Smooth muscle cell of the brain vasculature (primary cell): ENCODE measurements at places on chromosomes 7 and 10.
A peak's percentile ranks its signal among the peaks of the same experiment; 100 is the strongest.

- DNase-seq: no peak
These were observed 959.4 kb downstream of the PCDH15 start for GRCh38 chr10:53841483-53842145.

- no peak for DNase-seq
These were observed 31.8 kb downstream of the CCM2 start for GRCh38 chr7:45031829-45032228.

DNA sequence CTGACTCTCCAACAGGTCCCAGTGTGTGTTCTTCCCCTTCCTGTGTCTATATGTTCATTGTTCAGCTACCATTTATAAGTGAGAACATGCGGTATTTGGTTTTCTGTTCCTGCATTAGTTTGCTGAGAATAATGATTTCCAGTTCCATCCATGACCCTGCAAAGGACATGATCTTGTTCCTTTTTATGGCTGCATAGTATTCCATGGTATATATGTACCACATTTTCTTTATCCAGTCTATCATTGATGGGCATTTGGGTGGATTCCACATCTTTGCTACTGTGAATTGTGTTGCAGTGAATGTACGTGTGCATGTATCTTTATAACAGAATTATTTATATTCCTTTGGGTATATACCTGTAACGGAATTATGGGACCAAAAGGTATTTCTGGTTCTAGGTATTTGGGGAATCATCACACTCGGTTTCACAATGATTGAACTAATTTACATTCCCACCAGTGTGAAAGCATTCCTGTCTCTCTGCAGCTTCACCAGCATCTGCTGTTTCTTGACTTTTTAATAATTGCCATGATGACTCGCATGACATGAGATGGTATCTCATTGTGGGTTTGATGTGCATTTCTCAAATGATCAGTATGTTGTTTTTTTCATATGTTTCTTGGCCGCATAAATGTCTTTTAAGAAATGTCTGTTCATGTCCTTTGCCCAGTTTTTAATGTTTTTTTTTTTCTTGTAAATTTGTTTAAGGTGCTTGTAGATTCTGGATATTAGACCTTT, 60.2 kb downstream of the LSMEM1 start:
- DNase-seq: no peak

DNA sequence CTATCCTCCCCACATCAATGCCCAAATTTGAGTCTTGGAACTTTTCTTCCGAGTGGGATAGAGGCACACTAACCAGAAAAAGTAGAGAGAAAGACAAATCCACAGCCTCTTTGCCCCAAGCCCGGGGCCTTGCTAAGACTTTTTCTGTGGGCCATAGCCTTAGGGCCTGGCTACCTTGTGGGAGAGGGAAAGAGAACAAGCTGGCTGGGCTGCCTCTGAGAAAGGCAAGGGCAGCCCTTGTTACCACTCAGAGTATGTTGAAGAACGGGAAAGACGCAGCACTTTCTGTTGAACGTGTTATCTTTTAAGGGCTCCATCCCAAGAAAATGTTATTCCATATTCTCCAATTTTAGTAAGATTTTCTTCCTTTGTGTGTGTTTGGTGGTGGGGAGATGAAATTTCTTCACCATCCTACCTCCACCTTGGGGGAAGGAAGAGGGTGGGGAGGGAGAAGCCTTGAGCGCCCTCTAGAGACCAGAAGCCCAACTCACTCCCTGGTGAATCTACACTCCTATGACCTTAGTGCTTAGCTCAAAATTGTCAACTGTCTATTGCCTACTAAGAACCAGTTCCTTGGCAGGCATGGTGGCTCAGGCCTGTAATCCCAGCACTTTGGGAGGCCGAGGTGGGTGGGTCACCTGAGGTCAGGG, 3.9 kb upstream of the NRF1 start:
- DNase-seq: no peak

DNA sequence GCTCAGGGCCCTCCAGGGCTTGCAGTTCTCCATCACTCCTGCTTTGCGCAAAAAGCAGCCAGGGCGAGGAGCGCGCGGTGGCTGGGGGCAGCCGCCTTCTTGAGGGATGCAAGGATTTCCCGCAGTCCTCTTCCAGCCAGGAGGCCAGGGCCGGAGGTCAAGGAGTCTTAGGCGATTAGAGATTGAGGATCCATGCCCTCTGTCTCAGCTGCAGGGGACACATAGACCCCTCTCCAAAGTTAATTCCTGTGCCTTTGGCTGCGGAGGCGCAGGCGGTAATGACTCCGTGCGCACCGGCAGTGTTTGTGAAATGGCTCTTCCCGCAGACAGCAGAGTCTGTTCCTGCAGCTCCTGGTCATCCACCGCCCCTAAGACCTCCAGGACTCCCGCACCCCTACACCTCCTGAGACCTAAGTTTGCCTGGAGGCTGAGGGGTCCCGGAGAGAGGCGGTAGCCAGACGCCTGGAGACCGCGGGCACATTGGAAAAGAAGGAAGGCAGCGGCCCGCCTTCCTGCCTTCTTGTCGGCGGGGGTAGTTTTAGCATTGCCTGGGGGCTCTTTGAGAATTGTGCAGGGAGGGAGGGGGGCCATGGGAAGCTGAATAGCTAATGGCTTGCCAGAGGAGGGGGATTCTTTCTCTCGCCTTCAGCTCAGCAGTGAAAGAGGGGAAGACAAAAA, 3.3 kb upstream of the NEUROG3 start:
- no peak for DNase-seq

DNA sequence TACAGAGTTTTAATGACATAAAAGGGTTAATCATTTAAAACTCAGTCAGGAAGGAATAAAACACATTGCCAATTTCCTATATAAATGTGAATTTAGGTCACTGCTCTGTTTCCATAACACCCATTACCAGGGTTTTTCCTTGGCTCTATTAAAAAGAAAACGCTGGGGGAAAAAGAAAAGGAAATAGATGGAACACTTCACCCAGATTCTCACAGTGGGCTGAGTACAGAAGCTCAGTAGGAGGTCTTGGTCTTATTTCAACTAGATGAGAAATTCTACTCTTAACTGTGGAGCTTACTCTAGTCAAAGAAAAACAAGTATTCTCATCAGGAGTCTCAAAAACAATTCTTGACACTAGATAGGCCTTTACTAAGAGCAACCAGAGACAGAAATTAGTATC, 36.5 kb downstream of the GLUD1 start:
- peak; percentile 75 for DNase-seq

- DNase-seq: no peak
These were observed 181.3 kb downstream of the MAGI2 start for GRCh38 chr7:79272066-79272669.

DNA sequence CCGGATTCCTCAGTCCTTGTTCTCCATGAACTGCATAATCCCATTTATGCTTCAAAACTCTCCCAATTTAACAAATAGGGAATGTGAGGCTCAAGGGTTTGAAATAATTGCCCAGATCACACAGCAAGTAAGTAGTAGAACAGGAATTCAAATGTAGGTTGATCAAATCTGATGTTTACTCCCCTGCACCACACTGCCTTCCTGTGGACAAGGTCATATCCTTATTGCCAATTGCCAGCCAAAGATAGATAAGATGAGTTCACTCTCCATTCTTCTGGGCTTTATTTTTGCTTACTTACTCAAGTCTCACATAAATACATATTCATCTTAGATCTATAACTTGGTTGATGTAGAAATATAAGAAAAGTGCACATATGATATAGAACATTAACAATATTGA, 435.2 kb upstream of the ETV1 start:
- DNase-seq: no peak

DNA sequence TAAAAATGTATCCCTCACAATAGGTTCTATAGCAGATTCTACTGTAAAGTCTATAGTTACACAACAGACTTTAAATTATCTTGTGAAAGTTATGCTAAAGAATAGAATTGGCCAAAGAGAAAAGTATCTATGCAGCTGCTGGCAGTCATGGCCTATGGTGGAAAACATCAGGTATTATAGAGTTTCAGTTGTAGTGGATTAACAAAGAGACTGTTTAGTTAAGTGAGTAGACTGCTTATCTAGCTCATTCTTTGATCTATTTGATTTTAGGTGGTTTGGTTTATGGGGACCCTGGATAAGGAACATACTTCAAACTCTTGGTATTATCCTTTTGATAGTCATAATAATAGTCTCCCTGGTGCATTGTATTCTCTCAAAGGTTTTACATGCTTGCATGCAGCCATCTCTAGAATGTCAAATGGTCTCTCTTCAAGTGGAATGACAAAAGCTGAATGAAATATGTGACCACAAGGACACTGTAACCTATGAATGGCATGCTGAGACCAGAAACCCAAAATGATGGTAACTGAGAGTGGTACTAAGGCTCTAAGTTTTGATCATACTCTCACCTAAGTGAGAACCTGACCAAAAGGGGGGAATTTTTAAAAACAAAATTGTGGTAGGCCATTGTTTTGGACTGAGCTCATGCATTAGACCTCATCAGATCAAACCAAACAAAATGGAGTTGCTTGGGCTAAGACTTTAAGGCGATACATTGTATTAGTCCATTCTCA, 54.9 kb upstream of the NAMPT start:
- no peak for DNase-seq

DNA sequence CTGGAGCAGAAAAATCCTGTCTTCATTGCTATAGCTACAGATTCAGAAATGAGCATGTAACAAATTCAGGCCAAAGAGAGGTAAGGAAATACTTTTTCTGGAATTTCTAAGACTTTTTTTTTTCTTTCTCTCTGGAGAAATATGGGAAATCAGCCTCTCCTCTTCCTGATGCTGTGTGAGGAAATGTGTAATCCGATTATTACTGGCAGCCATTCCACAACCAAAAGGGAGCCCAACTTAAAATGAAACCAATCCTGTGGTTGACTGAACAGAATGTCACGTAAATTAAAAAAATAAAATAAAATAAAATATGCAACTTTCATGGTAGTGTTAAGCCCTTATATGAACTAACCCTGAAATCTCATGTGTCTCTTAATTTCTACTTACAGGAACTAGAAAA, 10.7 kb upstream of the POT1 start:
- no peak for DNase-seq

- no peak for DNase-seq
These were observed 64.0 kb downstream of the CACNB2 start for GRCh38 chr10:18204039-18204835.

DNA sequence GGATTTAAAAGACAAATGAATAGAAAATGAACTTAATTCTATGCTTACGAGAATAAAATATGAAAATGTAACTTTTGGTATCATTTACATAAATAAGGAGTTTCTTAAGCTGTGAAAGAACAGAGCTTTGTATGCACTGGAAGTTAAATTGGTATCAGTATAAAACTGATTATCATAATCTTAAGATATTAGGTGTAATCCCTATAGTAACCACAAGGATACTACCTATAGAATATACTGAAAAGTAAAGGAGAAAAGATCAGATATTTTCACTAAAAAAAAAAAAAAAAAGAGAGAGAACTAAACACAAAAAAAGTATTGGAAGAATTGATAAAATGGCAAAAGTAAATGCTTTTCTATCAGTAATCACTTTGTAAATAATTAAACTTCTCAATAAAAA, 100.1 kb downstream of the TWIST1 start:
- no peak for DNase-seq

GRCh38 chr7:142104550-142105527, 6.7 kb upstream of the MGAM2 start:
- DNase-seq: no peak

DNA sequence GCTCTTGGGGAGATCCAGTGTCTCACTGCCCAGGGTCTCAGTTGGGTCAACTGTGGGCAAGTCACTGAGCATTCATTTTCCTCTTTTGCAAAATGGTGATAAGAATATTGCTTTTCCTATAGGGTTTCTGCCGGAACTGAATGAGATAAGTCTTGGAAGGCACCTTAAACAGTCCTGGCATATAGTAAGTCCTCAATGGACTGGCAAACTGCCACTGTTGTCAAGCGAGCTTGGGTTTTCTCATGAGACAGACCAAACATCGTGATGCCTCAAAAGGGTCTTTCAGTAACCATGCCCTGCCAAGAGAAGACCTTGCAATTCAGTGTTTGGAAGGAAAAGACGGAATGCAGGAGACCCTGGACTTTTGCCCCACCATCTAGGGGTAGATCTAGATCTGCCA, 251.5 kb downstream of the WDR11 start:
- no peak for DNase-seq

- DNase-seq: no peak
These were observed 358.7 kb upstream of the MGMT start for GRCh38 chr10:129108378-129108777.

DNA sequence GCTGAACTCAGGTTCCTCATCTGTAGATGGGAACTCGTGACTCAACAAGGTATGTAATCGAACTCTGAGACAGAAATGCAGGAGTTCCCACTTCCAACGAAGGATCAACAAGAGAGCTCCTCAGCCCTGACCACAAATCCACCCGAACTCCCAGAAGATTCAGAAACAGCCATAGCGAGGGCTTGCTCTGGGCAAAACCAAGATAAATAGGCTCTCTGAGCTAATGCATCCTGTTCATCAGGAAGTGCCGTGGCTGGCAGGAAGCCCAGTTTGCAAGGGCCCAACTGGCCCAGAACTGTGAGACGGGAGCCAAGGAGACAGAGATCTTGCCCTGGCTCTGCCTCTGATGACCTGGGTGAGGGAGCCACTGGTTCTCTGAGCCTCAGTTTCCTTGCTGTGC, 141.7 kb upstream of the PFKP start:
- no peak for DNase-seq

- DNase-seq: no peak
These were observed 1083.6 kb downstream of the KCNMA1 start for GRCh38 chr10:76554033-76554408.

DNA sequence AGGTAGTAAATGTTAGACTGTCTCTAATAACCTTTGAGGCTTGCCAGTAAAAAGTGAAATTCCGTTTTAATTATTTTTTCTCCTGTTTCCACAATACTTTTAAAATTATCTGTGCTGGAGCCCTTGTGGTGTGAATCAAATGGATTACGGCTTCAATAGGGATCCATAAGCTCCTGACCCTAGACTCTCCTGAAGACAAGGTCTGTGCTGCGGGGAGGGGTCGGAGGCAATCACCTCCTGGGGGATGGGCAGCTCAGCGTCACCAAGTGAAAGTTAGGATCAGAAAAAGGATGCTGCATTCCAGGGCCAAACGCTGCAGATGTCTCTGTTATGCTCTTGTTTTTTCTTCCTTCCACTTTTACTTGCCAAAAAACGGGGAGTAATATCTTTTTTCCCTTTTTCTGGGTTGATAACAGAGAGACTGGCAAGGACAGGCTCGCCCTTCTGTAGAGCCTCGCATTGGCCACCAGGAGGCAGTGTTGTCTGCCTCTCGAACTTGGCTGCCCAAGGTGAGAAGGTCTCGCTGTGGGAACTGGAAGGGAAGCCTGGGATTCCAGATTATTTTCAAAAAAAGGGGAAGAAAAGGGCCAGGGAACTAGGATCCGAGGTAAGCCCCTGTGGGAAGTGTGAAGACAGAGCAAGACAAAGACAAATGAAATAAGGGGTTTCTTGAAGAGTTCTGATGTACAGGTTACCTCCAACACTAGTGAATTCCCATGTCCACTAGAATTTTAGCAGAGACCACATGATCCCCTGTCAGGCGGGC, 621.9 kb downstream of the ACTR3B start:
- no peak for DNase-seq
